PC-3 (cell line): ENCODE measurements at places on chromosomes 2 and 18. TPM values are rescaled to one million over a fixed set of nuclear protein-coding genes. Genes with fewer than 3 reads are reported as not detected.

- no peaks in the 10 kb centered on the region for H3K27me3 ChIP-seq
- H3K36me3 ChIP-seq: no peaks in the 10 kb centered on the region
- H3K27ac ChIP-seq: peak overlapping the region; percentile 89
- no peak for DNase-seq
These were observed 495 bp upstream of the TTC32 start for GRCh38 chr2:19902216-19902740.

The KCNIP3 gene
- 13.3 and 19.1 TPM in 2 replicates for total RNA-seq

GRCh38 chr2:8217468-8218030 is 464.3 kb upstream of the ID2 start:
- H3K27me3 ChIP-seq: no peaks in the 10 kb centered on the region
- no peak for DNase-seq

The IL36A gene
- not detected in 2 replicates for total RNA-seq

GRCh38 chr2:153132418-153132817 is 346.1 kb downstream of the RPRM start:
- no peaks in the 10 kb centered on the region for H3K27me3 ChIP-seq
- H3K4me3 ChIP-seq: no peak overlapping the region
- H3K4me1 ChIP-seq: no peaks in the 10 kb centered on the region
- no peak for DNase-seq

DNA sequence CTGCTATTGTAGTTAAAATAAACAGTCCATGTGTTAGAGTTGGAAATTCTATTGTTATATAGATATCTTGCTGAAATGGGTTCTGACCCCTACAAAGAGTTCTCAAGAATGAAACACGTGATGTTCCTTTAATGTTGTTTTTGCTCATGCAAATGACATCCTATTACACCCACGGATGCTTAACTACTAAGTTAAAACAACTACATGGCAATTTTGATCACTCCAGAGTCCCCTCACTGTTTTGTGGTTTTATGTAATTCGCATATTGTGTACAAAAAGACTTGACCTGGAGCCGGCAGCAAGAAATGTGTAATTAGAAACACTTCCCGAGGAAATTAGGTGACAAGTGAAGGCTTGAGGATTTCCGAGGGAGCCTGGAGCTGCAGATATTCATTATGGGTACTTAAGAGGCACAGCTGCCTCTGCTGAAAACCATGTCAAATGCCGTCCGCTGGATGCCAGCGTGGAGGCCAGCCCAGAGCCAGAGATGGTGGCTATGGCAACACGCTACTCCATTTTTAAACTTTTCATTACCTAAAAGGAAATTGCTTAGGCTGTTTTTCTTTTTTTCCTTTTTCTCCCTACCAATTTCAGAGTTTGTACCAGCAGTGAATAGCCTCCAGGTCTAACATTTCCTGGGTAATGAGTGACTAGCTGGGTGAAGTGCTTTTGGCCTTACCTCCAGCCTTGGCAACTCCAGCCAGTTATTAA is 21.0 kb upstream of the CABLES1 start:
- H3K27me3 ChIP-seq: no peaks in the 10 kb centered on the region
- no peaks in the 10 kb centered on the region for H3K36me3 ChIP-seq
- H3K4me3 ChIP-seq: no peak overlapping the region
- H3K27ac ChIP-seq: peak overlapping the region; percentile 95
- H3K4me1 ChIP-seq: peaks cover 24% of the 10 kb centered on the region

- no peaks in the 10 kb centered on the region for H3K36me3 ChIP-seq
- no peak overlapping the region for H3K4me3 ChIP-seq
- H3K27ac ChIP-seq: no peak overlapping the region
- DNase-seq: peak; percentile 52
These were observed 324.8 kb upstream of the CHAC2 start for GRCh38 chr2:53442783-53443182.

DNA sequence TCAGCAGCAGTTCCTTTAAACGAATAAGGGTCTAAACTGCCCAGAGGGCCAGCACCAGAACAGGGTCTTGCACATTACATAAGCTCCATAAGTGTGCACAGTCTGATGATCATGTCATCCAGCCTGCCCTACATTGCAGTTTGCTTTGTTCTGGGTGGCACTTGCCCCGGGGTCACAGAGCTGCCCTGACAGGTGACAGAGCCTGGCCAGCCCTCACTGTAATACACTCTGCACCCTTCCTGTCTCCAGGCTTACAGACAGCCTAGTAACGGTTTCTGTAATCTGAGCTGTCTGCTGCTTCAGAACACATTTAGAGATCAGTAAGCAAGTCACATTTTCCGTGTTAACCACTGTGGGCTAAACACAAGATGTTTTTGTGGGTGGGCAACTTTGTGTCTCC is 213.3 kb downstream of the FAM210A start:
- H3K36me3 ChIP-seq: no peaks in the 10 kb centered on the region
- no peaks in the 10 kb centered on the region for H3K4me1 ChIP-seq
- DNase-seq: no peak
- no peak overlapping the region for H3K27ac ChIP-seq
- H3K27me3 ChIP-seq: peaks cover 86% of the 10 kb centered on the region
- H3K4me3 ChIP-seq: no peak overlapping the region

DNA sequence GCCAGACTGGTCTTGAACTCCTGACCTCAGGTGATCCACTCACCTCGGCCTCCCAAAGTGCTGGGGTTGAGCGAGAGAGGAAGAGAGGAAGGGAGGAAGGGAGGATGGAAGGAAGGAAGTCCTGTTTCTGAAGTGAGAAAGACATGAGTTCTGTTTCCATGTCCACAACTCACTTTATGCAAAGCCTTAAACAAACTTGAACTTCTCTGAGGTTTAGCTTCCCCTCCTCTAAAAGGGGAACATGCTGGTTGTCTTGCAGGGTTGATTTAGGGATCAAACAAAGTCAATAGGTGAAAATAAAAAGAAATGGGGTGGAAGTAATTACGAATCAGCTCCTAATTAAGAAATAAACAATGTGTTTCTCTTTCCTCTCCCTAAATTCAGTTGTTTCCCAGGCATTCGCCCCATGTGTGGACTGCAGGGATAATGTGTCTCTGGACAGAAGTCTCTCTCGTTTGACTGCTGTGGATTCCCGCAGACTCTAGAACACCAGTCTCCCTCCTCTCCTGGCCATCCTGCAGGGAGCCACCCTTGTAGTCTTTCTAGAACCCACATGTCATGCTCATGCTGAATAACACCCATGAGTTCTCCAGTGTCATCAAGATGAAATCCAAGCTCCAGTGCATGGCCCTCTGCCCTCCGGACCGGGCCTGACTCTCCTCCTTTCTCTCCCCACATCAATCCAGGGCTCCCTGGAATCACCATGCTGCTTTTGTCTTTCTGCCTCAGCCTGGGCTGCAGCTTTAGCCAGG is 229.3 kb upstream of the TRIB2 start:
- no peak for DNase-seq
- H3K27me3 ChIP-seq: no peaks in the 10 kb centered on the region
- H3K4me3 ChIP-seq: no peak overlapping the region
- H3K27ac ChIP-seq: no peak overlapping the region
- no peaks in the 10 kb centered on the region for H3K36me3 ChIP-seq

- no peaks in the 10 kb centered on the region for H3K4me1 ChIP-seq
- no peaks in the 10 kb centered on the region for H3K36me3 ChIP-seq
- no peaks in the 10 kb centered on the region for H3K27me3 ChIP-seq
- no peak overlapping the region for H3K27ac ChIP-seq
- H3K4me3 ChIP-seq: no peak overlapping the region
These were observed 248.5 kb downstream of the PRKCE start for GRCh38 chr2:45899926-45900325.

DNA sequence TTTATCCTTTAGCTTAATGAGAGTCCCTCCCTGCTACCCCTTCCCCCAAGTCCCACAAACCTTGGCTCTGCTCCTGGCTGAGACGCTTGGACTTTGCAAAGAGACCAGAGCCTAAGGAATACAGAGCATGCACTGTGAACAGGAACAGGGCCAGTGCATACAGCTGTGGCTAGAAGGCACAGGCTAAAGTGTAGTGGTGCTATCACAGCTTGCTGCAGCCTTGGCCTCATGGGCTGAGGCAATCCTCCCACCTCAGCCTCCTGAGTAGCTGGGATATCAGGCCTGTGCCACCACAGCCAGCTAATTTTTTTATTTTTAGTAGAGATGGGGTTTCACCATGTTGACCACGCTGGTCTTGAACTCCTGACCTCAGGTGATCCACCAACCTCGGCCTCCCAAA is 39.5 kb upstream of the ASXL2 start:
- no peak for DNase-seq
- H3K4me1 ChIP-seq: no peaks in the 10 kb centered on the region
- no peak overlapping the region for H3K27ac ChIP-seq

The GAL3ST2 gene
- not detected in 2 replicates for total RNA-seq

- H3K4me3 ChIP-seq: no peak overlapping the region
- no peaks in the 10 kb centered on the region for H3K4me1 ChIP-seq
- H3K27me3 ChIP-seq: no peaks in the 10 kb centered on the region
- H3K36me3 ChIP-seq: no peaks in the 10 kb centered on the region
These were observed 426.7 kb upstream of the MYT1L start for GRCh38 chr2:2757764-2758163.

The DCDC2C gene
- not detected in 2 replicates for total RNA-seq

DNA sequence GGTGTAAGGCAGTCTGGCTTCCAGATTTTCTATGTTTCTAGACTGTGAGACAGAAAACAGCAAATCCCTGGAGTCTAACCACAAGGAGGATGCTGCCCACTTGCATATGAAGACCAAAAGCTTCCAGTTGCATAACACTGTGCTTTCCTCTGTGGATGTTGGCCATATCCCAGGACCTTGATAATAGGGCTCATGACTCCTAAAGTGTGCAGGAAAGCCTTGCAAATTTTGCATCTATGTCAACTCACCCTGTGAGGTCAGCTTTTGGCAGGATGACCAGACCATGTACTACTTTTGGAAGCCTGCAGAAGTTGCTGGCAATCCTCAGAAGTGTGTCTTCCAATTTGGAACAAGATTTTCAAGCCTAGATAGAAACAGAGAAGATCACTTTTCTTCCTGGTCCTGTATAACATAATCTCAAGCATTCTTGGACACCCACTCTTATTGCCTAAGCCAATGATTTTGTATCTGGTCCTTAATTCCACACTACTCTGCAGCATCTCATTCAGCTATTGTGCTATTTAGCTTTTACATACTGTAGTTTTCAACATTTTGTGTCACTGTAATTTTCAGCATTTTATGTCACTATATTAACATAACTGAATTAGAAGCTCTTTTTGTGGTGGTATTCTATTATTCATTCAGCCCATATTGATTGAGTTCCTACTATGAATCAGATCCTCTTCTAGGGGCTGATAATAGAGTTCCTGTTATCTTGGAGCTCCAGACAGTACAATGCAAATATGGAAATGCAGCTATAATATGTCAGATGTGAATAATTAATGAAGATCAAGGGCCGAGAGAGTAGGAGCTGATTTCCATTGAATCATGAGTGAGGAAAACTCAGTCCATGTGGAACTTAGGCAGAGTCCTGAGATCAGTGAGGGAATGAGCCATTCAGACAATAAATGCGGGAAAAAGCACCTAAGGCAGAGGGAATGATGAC is 85.3 kb upstream of the RAB27B start:
- no peak overlapping the region for H3K4me3 ChIP-seq
- peaks cover 13% of the 10 kb centered on the region for H3K4me1 ChIP-seq
- DNase-seq: peak; percentile 42
- H3K27me3 ChIP-seq: no peaks in the 10 kb centered on the region

The APCDD1 gene
- total RNA-seq: not detected in 2 replicates

GRCh38 chr2:97722227-97722626 is 8.9 kb downstream of the ZAP70 start:
- no peak overlapping the region for H3K27ac ChIP-seq
- H3K4me1 ChIP-seq: no peaks in the 10 kb centered on the region
- H3K27me3 ChIP-seq: no peaks in the 10 kb centered on the region
- no peaks in the 10 kb centered on the region for H3K36me3 ChIP-seq
- no peak overlapping the region for H3K4me3 ChIP-seq

DNA sequence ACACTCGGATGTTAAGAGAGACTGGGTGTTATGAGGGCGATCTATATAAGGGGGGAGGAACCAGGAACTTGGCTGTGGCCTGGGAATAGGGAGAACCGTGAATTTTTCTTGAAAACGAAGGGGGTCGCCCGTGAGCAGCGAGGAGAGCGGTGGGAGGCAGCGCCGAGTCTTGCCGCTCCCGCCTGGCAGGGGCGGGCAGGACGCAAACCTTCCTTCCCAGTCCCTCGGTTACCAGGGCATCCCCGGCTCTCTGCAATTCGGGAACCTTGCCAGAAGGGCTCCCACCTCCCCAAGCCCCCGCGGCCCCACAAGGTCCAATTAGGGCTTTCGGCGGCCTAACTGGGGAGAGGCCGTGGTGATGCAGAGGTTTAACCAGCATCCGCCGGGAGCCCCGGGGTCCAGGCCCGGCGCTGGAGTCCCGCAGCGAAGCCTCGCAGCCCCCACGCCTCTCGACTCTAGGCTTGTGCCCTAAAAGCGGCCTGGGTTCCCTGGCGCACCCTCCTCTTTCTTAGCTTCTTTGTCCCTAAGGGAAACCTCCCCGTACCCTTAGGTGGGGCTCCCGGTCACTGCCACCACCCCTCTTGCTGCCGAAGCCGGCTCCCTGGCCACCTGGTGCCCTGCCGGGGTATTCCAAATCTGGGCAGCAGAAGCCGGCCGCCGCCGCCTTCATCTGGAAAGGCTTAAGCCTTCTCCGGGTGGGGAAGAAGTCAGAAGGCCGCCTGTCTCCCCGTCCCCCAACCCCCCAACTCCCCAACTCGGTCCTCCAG is 680 bp upstream of the FHOD3 start:
- H3K4me1 ChIP-seq: 0 out of 2 replicates have a peak, but pooled peaks cover 7% of the 10 kb centered on the region
- H3K36me3 ChIP-seq: no peaks in the 10 kb centered on the region
- H3K27ac ChIP-seq: peak overlapping the region; percentile 65

The GPR17 gene
- total RNA-seq: 0.92 and 1.0 TPM in 2 replicates

The APLF gene
- total RNA-seq: 0.69 and 2.4 TPM in 2 replicates

DNA sequence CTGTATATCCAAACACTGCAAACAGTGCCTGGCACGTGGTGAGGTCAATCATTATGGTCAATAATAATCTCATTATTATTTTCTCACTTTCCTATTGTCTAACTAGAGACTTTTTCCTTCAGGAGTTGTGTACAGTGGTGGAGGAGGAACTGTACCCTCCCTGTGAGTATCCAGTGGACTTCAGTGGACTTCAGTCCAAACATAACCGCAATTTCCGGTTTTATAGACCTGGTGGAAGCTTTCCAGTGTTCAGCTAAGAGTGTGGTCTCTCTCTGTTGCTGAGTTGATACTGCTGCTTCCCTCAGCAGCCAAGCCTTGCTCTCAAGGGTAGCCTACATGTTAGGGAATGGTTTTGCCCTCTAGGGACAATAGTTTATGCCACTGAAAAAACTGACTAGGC is 447.1 kb downstream of the TMEM182 start:
- H3K36me3 ChIP-seq: no peaks in the 10 kb centered on the region
- H3K4me3 ChIP-seq: no peak overlapping the region
- no peaks in the 10 kb centered on the region for H3K27me3 ChIP-seq
- H3K4me1 ChIP-seq: no peaks in the 10 kb centered on the region

The GKN2 gene
- 0.58 TPM in 1 of 2 replicates, not detected in the other for total RNA-seq
